ENCODE measurements at places on chromosomes 6 and 20.
A peak's percentile ranks its signal among the peaks of the same experiment; 100 is the strongest.

DNA sequence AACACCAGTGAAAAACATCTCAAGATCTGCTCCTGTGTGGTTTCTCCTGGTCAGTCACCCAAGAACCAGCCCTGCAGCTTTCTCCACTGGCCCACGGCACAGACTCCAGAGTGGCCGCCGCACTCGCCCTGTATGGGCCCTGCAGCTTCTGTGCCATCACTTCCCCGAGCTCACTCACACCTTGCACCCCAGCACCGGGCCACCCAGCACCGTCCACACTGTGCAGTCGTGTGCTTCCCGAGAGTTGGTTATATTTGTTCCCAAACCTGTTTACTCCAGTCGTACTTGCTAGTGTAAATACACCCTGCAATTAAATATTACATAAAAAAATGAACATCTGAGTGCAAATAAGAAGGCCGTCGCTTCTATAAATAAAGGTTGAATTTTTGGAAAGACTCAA lies 341.7 kb downstream of the CDH26 start:
- DNase-seq = no peak

DNA sequence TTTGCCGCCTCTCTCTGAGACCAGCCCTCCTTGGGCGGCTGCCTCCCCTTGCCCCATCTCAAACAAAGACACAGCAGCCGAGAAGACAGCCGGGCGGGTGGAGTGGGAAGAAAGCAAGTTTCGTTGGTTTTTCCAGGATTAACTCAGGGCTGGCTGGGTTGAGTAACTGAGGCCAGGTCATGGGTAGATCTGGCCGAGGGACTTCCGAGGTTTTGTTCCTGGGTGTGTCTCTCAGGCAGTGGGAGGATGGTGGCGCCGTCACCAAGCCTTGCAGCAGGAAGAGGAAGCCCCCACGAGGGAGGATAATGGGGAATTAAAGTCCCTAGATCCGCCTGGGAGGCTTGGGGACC lies 167.2 kb downstream of the TTLL2 start:
- DNase-seq = no peak

DNA sequence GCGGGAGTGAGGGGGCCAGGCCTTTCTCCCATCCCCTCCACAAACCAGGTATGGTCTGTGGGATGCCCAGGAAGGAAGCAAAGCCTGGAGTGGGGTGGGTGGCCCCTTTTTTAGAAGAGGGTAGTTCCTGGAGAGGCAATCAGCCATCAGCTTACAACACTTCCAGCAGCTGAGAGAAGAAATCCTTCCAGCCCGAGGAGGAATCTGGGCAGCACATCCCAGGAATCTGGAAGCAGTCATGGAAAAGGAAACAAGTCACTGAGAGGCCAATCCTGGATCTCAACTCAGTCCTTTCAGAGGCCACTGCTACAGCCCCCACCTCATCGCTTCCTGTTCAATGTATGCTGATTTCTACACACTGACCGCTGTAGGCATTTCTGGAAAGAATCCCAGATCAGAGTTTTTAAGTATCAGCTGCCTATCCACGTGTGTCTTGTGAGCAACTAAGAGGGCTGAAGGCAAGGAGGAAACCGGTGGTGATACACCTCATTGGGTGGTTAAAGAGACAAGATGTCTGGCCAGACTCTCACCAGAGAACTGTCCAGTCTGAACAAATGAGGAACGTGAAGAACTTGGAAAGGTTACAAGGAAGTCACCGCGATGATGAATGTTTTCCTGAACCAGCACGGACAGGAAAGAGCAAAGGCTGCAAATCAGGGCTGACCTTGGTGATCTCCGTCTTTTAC lies 92.9 kb upstream of the SHLD1 start:
- peak; percentile 85 for DNase-seq

GRCh38 chr6:18044108-18044783 lies 56.8 kb upstream of the KIF13A start:
- no peak for DNase-seq

DNA sequence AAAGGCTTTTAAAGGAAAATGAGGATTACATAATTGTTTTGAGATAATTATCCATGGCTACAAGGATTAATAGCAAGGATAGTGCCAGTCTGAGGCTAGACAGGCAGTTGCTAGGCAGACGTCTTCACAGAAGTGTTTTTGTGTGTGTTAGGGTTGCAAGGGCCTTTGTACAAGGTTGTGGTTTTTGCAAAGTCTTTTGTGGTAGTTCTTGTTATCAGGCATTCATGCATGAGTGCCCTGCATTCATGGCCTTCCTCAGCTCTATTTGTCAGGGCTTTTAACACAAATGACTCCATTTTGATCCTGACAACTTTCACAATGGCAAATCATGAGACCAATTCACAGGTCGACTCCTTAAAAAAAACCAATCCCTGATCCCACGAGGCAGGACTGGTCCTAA lies 68.1 kb upstream of the TXNDC5 start:
- DNase-seq = no peak

DNA sequence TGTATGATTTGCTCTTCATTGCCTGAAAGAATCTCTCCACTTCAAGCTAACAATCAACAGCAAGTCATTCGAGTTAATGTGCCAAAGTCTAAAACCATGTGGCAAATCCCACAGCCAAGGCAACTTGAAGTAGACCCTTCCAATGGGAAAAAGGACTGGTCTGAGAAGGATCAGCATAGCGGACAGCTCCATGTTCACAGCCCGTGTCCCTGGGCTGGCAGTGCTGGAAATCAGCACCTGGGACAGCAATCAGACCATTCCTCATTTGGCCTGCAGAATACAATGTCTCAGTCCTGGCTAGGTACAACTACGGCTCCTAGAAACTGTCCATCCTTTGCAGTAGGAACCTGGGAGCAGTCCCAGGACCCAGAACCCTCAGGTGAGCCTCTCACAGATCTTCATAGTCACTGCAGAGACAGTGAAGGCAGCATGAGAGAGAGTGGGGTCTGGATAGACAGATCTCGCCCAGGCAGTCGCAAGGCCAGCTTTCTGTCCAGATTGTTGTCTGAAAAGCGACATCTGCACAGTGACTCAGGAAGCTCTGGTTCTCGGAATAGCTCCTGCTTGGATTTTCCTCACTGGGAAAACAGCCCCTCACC lies 1.1 kb downstream of the GJA10 start:
- DNase-seq = peak; percentile 53

DNA sequence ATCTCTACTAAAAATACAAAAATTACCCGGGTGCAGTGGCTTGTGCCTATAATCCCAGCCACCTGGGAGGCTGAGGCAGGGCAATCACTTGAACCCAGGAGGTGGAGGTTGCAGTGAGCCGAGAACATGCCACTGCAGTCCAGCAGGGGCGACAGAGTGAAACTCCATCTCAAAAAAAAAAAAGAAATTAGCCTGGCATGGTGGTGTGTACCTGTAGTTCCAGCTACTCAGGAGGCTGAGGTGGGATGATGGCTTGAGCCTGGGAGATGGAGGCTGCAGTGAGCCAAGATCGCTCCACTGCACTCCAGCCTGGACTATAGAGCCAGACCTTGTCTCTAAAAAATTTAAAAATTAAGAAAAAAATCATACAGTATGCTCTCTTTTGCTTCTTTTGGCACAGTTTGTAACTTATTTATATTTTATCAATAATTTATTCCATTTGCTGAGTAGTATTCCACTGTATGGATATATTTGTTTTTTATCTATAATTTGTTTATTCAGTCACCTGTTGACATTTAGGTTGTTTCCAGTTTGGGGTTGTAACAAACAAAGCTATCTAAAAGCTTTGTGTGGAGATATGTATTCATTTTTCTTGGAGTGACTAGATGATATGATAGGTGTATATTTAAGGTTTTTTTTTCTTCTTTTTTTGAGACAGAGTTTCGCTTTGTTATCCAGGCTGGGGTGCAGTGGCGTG lies 8.0 kb upstream of the MYBL2 start:
- DNase-seq = no peak

DNA sequence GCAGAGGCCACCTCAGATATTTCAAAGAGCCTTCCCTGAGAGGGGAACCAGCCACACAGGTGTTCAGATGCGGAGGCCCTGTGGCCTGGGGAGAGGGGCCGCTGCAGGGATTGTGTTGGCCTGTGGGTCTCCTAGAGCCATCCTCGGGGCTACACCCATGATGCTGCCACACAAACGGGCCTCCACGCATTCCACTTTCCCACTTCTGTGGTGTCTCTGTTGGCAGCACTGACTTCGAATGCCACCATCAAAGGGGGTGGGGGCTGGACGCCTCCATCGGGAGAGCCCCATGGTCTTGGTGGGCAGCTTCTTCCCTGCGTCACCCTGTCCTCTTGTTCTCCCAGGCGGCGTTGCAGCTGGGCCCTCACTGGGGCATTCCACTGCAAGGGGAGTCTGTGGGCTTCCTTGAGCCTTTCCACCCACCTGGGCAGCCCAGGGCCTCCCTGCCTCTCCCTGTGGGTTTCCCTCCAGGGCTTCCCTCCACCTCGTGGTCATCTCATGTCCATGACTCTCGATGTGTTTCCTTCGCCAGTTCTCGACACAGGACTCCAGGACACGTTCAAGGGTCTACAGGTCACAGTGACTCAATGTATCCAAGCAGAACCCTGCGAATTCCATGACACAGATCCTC lies 145.5 kb downstream of the ERMARD start:
- DNase-seq = no peak

GRCh38 chr6:138655828-138656227 lies 117.7 kb upstream of the CCDC28A start:
- DNase-seq = no peak

DNA sequence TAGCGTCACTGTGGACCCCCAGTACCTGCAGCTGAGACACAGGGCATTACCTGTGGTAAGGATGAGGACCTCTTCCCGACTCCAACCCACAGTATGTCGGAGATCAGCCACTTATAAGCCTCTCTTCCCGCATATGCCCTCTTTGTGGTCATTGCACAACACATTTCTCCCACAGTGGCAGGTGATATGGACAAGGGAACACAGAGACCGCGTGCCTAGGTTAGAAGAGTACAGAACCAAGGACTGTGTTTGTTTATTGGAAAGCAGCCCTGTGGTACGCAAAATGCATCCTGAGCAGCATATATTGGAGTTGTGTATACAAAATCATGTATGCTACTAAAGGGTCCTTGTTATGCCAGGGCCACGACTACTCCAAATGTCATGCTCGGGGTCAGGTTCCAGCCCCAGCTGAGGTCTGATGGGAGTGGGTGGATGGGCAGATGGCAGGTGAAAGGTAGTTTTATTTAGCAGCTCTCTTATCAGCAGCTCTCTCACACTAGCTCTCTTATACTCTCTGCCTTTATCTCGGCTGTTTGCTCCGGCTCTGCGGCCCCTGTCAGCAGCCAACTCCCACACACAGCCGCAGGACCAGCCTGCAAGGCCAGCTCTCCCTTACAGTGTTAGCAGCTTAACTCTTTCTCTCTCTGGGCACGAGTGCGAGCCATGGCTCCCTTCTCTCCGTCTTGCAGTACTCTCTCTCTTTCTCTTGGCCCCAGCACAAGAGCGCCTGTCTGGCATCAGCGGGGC lies 569.0 kb downstream of the KIF16B start:
- no peak for DNase-seq

DNA sequence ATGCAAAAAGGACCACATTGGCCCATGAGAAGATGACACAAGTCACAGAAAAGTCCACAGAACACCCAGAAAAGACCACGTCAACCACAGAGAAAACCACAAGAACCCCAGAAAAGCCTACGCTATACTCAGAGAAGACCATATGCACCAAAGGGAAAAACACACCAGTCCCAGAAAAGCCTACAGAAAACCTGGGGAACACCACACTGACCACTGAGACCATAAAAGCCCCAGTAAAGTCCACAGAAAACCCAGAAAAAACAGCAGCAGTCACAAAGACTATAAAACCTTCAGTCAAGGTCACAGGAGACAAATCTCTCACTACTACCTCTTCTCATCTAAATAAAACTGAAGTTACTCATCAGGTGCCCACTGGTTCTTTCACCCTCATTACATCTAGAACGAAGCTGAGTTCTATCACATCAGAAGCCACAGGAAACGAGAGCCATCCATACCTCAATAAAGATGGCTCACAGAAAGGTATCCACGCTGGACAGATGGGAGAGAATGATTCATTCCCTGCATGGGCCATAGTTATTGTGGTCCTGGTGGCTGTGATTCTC lies 11.2 kb downstream of the MUCL3 start:
- no peak for DNase-seq

DNA sequence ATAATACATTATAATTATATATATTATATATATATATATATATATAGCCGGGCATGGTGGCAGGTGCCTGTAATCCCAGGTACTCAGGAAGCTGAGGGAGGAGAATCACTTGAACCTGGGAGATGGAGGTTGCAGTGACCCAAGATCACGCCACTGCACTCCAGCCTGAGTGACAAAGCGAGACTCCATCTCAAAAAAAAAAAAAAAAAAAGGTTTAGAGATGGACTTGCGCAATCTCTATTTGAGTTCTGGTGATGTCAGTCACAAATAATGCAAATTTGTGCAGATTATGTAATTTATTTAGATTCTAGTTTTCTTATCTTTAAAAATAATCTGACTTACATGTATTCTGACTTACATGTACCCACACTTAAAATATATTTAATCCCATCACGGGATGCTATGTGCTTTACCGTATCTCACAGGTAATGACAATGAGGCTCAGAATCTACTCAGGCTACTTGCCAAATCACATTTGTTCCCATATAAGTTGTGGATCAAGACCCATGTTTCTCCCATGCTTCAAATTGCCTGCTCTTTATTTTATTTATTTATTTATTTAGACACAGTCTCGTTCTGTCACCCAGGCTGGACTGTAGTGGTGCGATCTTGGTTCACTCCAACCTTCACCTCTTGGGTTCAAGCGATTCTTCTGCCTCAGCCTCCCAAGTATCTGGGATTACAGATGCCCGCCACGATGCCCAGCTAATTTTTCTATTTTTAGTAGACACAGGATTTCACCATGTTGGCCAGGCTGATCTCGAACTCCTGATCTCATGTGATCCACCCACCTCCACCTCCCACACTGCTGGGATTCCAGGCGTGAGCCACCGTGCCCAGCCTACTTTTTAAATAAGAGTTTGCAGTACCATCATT lies 7.6 kb upstream of the UST start:
- DNase-seq = no peak

GRCh38 chr6:116767715-116768114 lies 2.2 kb upstream of the FAM162B start:
- no peak for DNase-seq

- DNase-seq = no peak
Measured at GRCh38 chr6:21444711-21445260, 148.8 kb upstream of the SOX4 start.

DNA sequence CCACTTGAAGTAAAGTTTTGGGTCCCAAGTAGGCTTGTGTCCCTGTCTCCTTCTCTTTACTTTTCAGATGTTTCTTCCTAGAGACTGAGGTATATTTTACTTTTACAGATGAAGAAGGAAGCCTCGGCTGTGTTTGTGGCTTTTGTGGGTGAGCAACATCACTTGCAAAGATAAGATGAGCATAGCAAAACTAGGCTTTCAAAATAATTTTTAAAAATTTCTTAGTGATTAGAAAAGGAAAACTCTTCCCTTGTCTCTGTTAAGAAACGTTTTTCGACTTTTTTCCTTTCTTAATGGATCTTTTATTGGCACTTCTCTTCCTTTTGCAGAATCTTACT lies 7.6 kb downstream of the PTPN1 start:
- no peak for DNase-seq

GRCh38 chr20:25292176-25292891 lies 44.4 kb downstream of the PYGB start:
- no peak for DNase-seq
